ENCODE measurements at places on chromosomes 12 and 14. TPM values are rescaled to one million over a fixed set of nuclear protein-coding genes. Genes with fewer than 3 reads are reported as not detected.
A peak's percentile ranks its signal among the peaks of the same experiment; 100 is the strongest.

The ARL6IP4 gene
- total RNA-seq, result 113 TPM

The BLOC1S1 gene
- 193 TPM for total RNA-seq

The FAM186B gene
- total RNA-seq, result 0.44 TPM

- no peaks in the 10 kb centered on the region for H3K36me3 ChIP-seq
- DNase-seq, result no peak
- no peak overlapping the region for H3K4me3 ChIP-seq
- H3K27me3 ChIP-seq, result no peaks in the 10 kb centered on the region
- no peak overlapping the region for H3K27ac ChIP-seq
- H3K4me1 ChIP-seq, result no peaks in the 10 kb centered on the region
These were observed 14.7 kb downstream of the STON2 start for GRCh38 chr14:81385419-81385818.

DNA sequence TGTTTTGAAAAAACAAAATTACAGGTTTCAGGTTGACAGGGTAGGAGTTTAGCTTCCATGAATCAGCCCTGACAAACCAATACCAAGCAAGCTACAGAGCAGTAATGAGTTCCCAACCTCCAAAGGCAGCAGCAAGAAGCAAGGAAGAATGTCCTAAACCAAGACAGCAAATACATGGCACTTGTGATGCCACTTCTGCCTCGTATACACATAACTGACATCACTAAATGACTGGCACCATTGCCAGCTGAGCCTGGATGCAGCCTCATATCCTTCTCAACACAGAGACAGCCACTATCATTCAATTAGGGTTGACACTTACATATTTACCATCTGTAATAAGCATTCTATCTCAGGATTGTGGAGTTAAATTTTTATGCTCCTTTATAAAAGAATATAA is 35.0 kb upstream of the MDM1 start:
- no peaks in the 10 kb centered on the region for H3K27me3 ChIP-seq
- no peaks in the 10 kb centered on the region for H3K36me3 ChIP-seq
- peaks cover 7% of the 10 kb centered on the region for H3K4me1 ChIP-seq
- no peak overlapping the region for H3K27ac ChIP-seq

DNA sequence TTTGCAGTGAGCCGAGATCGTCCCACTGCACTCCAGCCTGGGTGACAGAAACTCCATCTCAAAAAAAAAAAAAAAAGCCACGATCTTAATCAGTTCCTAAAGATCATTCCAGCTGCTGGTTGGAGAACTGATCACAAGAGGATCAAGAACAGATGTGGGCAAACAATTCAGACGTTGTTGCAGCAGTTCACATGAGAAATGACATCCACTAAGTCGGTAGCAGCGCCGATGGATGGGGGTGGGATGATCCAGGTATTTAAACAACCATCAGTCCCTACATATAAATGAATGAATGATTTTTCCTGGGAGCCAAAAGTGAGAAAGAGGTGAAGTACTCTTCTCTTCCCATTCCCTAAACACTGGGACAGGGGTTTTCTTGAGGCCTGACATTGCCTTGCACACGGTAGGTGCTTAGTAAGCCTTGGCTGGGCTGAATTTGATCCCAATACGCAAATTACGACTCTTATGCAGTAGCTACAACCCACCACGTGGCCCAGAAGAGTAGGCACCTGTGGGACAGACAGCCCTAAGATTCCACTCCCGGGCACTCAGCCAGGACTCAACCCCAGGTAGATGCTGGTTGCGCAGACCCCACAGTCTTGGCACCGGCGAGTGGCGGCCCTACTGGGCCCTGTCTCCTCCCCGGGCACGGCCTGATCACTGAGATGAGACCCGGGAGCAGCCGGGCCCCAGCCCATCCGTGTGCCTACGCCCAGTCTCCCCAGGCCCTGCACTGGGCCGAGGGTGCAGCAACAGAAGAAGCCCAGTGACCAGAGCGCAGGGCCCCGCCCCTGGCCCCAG is 565 bp downstream of the SPRYD3 start:
- H3K27me3 ChIP-seq, result no peaks in the 10 kb centered on the region
- H3K4me1 ChIP-seq, result peaks cover 16% of the 10 kb centered on the region
- peak overlapping the region; percentile 80 for H3K27ac ChIP-seq
- H3K36me3 ChIP-seq, result no peaks in the 10 kb centered on the region

GRCh38 chr12:112446008-112446725 is 27.4 kb downstream of the PTPN11 start:
- no peak overlapping the region for H3K27ac ChIP-seq
- H3K4me3 ChIP-seq, result no peak overlapping the region
- H3K27me3 ChIP-seq, result no peaks in the 10 kb centered on the region
- no peak for DNase-seq
- peaks cover 3% of the 10 kb centered on the region for H3K36me3 ChIP-seq

Data from psoas muscle (tissue), 8 donors.